ENCODE measurements at places on chromosomes 1 and 21.

GRCh38 chr1:33047839-33048305 lies 11.2 kb upstream of the AK2 start:
- DNase-seq, result no peak

- DNase-seq, result peak; percentile 25
Observed at GRCh38 chr1:244712669-244713068, 59.7 kb downstream of the DESI2 start.

GRCh38 chr21:38914528-38915293 lies 109.0 kb downstream of the ETS2 start:
- DNase-seq, result no peak

DNA sequence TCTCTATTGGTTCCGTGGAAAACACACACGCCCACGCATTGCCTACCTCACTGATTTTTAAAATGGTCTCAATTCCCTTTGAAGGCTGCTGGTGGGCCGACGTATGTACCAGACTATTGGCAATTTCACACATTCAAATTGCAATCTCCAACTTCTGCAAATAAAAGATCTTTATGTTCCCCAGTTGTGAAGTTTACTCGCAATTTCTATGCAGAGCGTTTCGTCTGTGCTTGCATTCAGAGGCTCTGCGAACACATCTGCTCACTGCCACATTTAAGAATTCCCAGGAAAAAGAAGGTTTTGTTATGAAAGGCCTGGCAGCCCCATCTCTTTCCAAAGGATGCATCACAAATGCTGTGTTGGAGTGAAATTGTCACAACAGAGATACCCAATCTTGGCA lies 288.0 kb upstream of the KAZN start:
- no peak for DNase-seq

DNA sequence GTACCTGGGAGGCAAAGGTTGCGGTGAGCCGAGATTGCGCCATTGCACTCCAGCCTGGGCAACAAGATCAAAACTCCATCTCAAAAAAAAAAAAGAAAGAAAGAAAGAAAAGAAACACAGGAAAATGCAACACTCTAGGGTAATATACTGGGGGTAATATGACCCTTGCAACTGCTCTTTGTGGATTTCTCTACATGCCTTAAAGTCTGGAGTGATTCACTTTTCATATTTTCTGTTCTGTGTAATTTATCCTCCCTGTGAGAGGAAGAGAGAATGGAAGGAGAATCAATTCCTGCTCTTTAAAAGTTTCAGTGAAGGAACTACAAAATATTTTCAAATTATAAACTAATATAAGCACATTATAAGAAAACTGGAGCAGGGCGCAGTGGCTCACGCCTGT lies 22.7 kb downstream of the RIT1 start:
- DNase-seq, result no peak

DNA sequence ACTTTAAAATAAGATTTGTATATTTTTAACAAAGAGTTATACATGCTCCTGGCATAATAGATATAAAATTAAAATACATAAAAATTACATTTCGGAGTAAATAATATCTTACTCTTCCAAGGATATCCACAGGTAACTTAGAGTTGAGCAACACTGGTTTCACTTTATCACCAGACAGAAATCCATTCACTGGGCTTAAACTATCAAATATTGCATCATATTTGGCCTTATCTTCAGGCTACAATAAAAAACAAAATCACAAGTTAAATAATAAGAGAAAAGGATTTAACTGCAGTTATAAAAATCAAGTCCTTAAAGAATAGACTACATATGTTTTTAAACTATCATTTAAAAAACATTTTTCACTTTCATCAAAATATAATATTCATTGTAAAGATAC lies 55.5 kb downstream of the EPS15 start:
- DNase-seq, result no peak
